ENCODE measurements at places on chromosomes 7 and 10.

- DNase-seq = no peak
These were observed 148.7 kb downstream of the ZMYND11 start for GRCh38 chr10:283916-284356.

DNA sequence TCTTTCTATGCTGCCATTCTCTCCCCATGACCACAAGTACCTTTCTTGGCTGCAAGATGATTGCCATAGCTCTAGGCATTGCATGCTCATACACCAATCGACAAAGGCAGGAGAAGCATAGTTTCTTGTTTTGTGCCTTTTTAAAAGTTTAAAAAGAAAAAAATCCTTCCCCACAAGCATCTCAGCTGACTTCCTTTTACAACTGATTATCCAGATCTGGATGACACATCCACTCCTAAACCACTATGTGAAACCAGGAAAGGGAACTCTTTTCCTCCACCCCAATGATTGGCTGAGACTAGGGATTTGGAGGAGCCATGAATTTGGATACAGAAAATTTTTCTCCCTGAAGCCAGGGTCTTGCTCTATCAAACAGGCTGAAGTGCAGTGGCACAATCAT lies 14.5 kb upstream of the LRRC4 start:
- peak; percentile 74 for DNase-seq

- peak; percentile 43 for DNase-seq
These were observed 52.7 kb upstream of the VIPR2 start for GRCh38 chr7:159197066-159197975.

DNA sequence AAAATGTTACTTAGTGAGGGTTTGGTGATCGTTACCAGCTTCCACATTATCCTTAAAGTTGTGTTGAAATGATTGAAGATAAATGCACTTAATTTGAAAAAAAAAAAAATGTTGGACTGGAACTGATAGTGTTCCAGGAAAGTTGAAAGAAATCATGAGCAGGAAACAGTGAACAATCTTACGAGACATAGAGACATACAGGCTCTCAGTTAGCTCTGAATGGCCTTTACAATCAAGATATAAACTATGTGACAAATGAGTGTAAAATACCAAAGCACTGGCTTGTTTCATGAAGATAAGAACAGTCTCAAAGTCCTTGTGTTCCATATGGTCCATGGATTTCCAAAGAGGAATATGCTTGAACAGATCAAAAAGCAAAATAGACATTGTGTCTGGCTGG lies 430.1 kb upstream of the ETV1 start:
- DNase-seq = no peak

- DNase-seq = no peak
These were observed 71.3 kb downstream of the LANCL2 start for GRCh38 chr7:55436457-55436856.

DNA sequence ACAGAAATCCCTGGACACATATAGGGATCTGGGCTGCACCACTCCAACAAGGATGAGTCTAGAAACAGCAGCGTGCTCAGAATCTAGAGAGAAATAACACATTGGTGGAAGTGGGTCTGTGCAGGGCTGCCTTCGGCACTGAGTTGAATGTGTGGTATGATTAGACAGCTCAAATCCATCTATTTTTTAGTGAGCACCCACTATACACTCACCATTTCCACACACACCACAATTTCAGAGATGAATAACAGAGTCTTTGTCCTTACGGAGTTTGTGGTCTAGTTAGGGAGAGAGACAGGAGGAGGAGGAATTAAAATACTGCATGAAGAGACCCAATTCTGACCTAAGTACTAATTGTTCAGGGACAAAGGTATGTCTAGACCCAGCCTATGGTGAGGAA lies 44.2 kb downstream of the JAZF1 start:
- DNase-seq = no peak

- no peak for DNase-seq
These were observed 207.0 kb upstream of the PPP2R2D start for GRCh38 chr10:131693766-131694165.

GRCh38 chr10:34145715-34146114 lies 669.4 kb downstream of the PARD3 start:
- peak; percentile 25 for DNase-seq

GRCh38 chr10:130054021-130054420 lies 56.6 kb downstream of the C10orf143 start:
- DNase-seq = no peak

GRCh38 chr7:149772956-149773434 lies 393 bp downstream of the ZNF467 start:
- peak; percentile 11 for DNase-seq

DNA sequence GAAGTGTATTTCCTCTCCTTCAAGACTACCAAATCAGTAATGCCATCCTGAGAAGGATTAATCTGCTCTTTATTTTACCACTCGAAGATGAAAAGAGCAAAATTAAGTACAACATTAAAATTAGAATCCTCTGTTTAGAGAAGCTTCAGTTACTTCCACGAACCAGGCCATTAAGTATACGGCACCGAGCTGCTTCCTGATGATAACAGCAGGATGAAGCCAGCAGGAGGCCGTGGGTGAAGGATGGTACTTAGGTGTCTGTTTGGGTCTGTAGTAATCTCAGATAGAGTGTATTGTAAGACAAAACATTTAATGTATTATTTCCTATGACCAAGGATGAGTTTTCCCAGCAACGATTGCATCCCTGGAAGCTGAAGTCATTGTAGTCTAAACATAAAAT lies 362.8 kb downstream of the SFMBT2 start:
- no peak for DNase-seq

GRCh38 chr10:44293306-44293778 lies 91.6 kb downstream of the CXCL12 start:
- DNase-seq = peak; percentile 62

DNA sequence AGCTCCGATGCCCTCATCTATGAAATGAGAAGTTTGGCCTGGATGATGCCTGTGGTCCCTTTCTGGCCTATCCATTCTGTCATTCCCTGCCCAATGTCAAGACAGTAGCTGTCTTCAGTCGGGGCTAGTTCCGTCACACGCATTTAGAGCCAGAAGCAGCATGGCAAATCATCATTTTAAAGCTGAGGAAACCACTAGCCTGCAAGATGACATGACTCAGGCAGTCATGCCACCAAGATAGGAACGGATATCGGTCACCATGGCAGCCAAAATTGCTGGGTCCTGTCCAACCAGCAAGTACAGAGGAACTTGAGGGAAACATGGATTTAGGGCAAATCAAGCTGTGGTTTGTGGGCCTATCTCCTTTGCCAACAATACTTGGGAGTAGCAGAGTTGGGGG lies 64.5 kb upstream of the MRLN start:
- peak; percentile 79 for DNase-seq

DNA sequence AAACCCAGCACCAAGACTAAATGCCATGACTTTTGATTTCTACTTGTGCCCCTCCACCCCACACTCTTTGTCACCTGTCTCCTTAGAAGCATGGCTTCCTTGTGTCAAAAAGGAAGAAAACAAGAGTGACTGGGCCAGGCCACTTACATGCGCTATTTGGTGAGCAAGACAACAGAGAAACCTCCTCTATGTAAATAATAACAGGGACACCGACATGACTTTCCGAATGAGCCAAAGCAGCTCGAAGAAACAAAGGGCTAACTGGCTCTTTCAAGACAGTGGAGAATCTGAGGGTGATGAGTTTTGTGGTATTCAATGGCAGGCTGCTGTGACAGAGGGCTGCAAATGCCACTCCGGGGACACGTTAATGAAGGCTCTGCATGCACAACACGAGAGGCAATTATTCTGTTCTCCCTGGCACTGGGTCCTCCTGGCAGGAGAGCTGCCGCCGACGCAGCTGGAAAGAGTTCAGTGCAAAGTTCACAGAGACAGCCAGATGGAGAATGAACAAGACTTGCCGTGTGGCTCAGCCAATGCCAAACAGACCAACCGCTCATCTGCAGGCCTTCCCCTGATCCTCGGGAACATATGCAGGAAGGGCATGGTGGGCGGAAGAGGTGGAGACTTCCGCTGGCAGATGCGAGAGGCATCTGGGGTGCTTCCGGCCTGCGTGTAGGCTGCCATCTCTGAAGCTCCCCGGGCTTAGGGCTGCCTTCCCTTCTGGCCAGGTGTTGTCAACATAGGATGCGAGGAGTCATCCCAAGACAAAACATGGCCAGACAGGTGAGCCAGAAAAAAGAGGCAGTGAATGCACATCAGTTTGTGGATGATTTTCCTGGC lies 59.1 kb upstream of the SMNDC1 start:
- no peak for DNase-seq

DNA sequence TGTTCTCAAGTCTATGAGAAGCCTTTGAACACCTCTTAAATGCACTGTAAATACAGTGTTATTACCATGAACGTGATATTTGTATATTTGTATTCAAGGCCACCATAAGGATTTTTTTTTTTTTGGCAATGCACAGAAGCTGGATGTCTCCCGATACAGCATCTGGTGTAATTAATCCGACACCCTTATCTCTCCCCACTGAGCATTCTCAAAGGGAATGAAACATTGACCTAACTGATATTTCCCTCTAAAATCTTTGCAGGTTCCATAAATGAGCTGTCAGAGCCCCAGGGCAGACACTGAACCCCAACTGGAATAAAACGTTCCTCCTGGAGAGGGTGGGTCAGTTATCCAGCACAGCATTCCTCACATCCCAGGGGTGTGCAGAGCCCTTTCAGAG lies 316.6 kb downstream of the PAXIP1 start:
- no peak for DNase-seq

DNA sequence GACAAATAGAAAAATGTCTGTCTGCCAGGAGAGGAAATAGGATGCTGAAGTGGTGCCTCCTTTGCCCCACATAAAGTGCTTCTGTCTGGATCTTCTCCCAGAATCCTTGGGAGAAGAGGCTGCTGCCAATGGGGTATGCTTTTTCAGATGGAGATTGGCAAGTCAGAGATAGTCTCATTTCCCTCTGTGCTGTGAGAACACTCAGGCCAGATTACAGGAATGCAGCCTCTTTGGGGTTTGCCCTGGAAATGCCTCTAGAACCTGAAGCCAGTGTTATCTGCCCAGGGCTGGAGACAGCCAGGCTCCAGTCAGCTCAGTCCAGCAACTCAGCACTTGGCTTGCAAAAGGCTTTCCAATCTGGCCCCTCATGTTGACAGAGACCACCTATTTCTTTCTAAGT lies 119.1 kb upstream of the PHYHIPL start:
- no peak for DNase-seq

DNA sequence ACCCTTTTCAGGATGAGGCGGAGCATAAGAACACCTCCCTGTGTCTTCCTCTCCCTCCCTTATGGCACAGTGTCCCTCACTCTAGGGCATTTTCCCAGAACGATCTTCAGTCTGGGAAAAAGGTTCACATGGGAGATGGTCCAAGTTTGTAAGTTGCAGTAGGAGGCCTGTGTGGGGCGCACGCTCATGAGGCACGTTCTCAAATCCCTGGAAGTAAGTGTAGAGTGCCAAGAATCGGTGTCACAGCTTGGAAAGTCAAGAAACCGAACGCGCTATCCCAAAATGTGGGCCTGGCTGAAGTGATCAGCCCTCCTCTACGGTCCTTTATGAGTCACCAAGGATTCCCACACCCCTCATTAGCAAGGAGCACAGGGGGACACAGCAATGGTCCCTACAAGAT lies 23.9 kb upstream of the SMARCD3 start:
- no peak for DNase-seq

GRCh38 chr7:132379292-132379691 lies 197.0 kb downstream of the PLXNA4 start:
- no peak for DNase-seq

DNA sequence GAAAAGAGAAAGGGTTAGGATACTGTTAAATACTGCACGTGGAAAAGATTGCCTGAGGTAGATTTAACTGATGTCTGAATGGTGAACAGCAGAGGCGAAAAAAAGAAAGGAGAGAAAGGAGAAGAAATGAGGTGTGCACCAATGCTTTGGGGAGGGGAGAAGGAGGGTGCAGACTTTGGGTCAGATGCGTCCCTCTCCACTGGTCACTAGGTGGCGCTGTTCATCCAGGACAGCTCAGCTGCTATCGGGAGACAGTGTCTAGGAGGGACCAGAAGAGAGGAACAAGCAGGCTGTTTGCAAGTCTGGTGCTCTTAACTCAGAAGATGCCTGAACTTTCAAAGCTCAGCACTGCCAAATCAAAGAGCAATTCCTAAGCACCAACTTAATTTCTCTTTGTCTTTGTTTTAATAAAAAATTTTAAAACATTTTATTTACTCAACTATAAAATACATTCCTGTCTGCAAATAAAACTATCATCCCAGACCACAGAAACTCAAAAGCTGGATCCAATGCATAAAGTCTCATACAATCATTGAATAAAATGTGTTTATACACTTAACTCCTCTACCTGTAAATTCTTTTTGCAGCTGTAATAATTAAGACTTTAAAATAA lies 83.9 kb upstream of the PDLIM1 start:
- DNase-seq = peak; percentile 76

DNA sequence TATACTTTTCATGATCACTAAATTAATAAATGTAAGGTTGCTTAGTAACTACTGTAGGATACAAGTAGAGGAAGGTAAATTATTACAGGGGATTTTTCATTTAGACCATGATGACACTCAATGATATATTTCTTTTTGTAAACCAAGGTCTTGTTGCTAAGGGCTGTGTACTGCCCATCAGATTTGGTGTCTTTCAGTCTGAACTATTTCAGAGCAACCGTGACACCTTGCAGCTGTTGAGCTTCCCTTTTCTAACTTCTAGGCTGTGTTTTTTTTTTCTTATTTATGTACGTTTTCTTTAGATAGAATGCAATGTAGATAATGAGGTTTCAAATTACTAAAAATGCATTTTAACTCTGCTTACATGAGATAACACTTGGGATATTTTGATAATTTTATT lies 292.0 kb upstream of the MBL2 start:
- DNase-seq = no peak

DNA sequence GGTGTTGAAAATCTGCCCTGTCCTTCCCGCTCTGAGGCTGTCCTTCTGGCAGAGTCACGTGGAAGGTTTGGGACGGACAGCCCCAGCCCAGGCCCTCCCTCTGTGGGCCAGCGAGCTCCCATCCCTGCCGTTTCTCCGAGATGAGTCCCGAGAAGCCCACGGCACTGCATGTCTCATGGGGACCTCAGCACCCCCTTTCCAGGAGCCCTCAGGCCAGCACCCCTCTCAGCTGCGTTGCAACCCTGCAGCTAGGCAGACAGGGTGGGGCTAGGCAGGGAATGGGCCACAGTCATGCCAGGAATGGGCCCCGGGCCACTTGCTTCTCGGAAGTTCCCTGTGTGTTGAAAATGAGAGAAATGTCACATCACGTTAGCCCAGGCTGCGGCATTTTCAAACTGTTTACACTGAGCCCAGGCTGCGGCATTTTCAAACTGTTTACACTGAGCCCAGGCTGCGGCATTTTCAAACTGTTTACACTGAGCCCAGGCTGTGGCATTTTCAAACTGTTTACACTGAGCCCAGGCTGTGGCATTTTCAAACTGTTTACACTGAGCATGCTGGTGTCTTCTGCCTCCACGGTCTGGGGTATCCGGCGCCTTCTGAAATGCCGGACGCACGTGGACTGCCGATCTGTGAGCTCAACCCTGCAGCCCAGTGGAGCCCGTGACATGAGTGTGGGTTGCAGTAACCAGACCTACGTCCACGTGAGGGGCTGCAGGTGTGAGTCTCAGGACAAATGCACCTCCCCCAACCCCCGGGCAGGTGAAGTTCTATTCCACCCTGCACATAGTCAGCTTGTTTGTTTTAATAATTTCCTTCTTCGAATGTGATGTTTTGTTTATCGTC lies 42.6 kb downstream of the FAM20C start:
- DNase-seq = peak; percentile 75

All from M059J (cell line).